ENCODE measurements at places on chromosomes 12 and 14. TPM values are rescaled to one million over a fixed set of nuclear protein-coding genes. Genes with fewer than 3 reads are reported as not detected.

Gene LRRK2
- polyA plus RNA-seq = 5.9 TPM

Gene RALGAPA1
- 16.8 TPM for polyA plus RNA-seq

Gene CLEC6A
- not detected for polyA plus RNA-seq

DNA sequence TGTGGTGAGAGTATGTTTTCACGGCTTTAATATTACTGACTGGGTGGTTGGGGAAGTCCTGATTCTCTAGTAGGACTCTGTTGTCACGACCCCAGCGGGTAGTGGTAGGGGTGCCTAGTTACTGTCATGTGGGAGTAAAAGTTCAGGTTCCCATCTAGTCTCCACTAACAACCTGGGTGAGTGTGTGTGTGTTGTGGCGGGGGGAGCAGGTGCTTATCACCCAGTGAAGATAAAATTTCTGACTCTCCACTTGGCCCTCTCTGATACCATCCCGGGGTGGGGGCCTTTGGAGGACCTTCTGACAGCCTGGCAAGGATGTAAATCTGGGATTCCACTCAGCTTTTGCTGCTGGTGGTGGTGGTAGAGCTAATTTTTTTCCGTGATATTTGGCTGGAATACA is 35.4 kb upstream of the GUCY2C start:
- no peak for DNase-seq

DNA sequence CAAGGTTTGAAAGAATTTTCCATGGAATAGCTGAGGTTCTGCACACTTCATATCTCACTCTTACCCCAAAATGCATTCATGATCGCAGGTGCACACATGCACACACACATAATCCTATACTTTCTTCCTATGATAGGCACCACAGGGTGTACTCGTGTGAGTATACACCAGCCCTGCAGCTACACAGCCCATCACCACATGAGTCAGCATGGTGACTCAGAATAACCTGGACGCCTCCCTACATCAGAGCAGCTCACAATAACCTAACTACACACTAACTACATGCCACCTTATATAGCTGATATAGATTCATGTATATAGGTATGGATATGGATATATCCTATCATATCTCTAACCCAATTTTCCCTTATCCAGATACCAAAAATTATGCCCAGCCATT is 850.2 kb upstream of the TMEM132C start:
- no peak for DNase-seq

DNA sequence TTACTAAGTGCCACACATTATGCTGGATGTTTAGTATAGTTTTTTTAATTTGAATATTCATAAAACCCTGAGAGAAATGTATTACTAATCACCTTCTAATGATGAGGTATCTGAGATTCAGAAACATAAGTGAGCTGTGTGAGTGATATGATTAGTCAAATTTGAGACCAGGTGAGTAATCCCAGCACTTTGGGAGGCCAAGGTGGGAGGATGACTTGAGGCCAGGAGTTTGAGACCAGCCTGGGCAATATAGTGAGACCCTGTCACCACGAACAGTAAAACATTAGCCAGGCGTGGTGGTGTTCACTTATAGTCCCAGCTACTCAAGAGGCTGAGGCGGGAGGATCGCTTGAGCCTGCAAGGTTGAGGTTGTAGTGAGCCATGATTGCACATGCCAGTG is 438.4 kb downstream of the RAD51B start:
- no peak for DNase-seq

DNA sequence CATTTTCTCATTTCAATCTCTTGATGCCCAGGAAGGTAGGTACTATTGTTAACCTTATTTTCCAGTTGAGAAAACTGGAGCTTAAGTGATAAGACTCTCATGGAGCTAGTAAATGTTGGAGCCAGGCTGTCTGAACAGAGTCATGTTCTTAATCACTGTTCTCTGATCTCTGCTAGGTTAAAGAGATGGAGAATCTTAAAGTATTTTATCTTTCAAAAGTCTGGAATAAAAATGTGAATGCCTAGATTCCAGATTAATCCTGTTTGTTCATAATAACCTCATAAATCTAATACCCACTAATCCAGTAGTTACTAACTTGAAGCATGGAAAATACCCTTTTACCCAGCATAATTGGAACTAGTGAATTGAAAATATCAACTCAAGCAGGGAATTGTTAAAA is 341.0 kb upstream of the RGS6 start:
- DNase-seq = no peak

Data from stomach (tissue), 19 donors.